ENCODE measurements at places on chromosomes 6 and 20. TPM values are rescaled to one million over a fixed set of nuclear protein-coding genes. Genes with fewer than 3 reads are reported as not detected.

Gene HLA-DMB
- total RNA-seq = 5.5 TPM

- no peak for ATAC-seq
Observed at GRCh38 chr6:134835993-134836392, 113.9 kb downstream of the ALDH8A1 start.

GRCh38 chr6:98833307-98834059, 891 bp upstream of the POU3F2 start:
- ATAC-seq = no peak

DNA sequence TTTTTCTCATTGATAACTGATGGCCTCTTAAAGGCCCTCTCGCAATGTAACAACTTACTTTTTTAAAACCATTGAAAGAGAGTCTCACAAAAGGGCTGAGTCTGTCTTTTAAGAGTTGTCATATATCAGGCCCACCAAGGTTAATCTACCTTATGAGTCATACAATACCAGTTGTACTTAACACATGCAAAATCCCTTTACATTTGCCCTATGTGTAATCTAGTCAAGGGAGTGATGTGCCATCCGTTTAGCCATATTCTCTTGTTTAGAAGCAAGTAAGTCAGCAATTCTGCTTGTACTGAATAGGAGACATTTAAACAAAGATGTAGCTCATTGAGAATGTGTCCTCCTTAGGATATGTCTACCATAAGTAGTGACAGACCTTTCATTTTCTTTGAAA, 143.7 kb downstream of the TENT5A start:
- no peak for ATAC-seq

Gene CFAP206
- 0.28 TPM for total RNA-seq

Gene L3MBTL3
- 2.5 TPM for total RNA-seq

GRCh38 chr6:16292942-16293341, 54.6 kb downstream of the GMPR start:
- ATAC-seq = peak; percentile 58

Gene MYMX
- total RNA-seq = 0.44 TPM

DNA sequence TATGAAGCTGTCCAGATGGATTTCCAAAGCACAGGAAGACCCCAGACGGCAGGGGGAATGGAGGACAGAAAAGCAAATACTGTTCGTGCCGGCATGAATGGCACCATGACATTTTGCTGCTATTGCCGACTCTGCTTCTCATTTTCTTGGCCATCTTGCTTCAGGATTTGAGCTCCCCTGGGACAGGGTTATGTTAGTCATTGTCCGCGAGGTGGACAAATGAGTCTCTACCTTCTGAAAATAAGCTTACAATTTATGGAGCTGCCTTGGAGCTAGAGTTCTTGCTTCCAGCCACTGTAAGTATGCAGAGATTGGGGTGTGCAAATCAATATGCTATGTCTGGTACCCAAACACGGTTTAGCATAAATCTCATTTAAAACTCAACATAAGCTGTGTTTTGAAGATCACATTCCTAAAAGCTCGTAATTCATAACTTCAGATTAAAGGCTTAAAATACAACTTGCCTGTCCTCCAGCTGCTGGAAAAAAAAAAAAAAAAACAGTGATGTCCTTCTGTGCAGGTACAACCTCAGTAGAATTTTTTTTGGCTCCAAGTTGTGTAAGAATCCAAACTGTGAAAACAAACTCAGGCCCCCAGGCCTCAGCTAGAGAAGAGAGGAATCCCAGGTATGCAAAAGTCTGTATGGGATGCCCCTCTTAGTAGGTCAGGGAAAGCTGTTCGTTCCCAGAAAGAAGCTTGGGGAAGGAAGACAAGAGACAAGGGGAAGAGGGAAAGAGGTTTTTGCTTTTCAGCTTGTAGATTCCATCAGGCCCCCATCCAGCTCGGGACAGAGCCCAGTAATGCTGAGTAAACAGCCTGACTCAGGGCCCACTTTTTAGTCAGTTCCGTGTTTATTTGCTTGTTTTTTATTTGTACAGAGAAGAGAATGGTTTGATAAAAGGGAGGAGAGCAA, 184.2 kb upstream of the FOXA2 start:
- ATAC-seq = no peak

Gene GJA1
- total RNA-seq = 116 TPM

DNA sequence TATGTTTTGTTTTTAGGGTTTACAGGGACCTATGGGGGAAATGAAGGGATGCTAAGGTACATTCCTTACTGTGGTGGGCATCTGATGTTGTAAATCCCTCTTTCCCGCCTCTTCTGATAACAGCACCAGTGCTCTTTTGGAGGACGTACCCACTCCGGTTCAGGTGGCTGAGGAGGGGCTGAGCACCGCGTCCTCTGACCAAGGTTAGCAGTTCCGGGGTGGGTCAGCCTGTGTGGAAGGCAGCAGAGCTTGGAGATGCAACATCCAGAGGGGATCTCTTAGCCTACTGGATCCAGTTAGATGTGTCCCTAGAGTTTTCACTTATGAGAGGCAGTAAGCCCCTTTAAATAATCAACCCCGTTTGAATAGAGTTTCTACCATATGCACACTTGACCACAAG, 135.3 kb upstream of the KCNG1 start:
- ATAC-seq = no peak

- peak; percentile 48 for ATAC-seq
Observed at GRCh38 chr6:41022294-41022693, 16.7 kb downstream of the UNC5CL start.

GRCh38 chr6:137820425-137820824, 46.6 kb upstream of the TNFAIP3 start:
- ATAC-seq = no peak

GRCh38 chr20:63497138-63497945, 1.5 kb downstream of the EEF1A2 start:
- ATAC-seq = no peak

DNA sequence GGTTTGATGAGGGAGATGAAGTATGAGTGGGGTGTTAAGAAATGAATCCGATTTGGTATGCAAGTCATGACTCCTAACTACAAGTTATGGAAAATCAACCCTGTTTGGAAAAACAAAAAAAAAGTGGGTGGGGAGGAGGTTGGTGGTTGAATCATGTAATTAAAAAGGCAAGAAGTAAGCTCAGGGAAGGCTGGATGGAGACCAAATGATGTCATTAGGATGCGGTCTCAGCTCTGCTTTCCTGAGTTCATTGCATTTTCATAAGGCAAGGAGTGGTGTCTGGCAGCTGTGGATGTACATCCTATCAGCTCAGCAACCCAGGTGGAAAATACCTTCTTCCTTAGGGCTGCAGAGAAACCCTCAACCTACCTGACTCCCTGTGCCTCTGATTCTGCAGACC, 60.4 kb upstream of the AKAP12 start:
- no peak for ATAC-seq

Gene ZFAND3
- total RNA-seq = 42.6 TPM

GRCh38 chr20:32537657-32538525, 47.2 kb downstream of the NOL4L start:
- no peak for ATAC-seq

GRCh38 chr6:3624250-3625136, 127.0 kb downstream of the PXDC1 start:
- ATAC-seq = no peak

- peak; percentile 35 for ATAC-seq
Observed at GRCh38 chr6:5084360-5084780, 771 bp upstream of the PPP1R3G start.

GRCh38 chr6:36209606-36210005, 13.1 kb downstream of the BRPF3 start:
- no peak for ATAC-seq

Gene PSORS1C2
- total RNA-seq = 0.40 TPM

GRCh38 chr20:25859649-25860530, 163.2 kb upstream of the ZNF337 start:
- peak; percentile 36 for ATAC-seq

- ATAC-seq = no peak
Observed at GRCh38 chr20:14672066-14672465, 334.7 kb upstream of the FLRT3 start.

- ATAC-seq = no peak
Observed at GRCh38 chr6:130129762-130130246, 92.9 kb downstream of the SAMD3 start.

DNA sequence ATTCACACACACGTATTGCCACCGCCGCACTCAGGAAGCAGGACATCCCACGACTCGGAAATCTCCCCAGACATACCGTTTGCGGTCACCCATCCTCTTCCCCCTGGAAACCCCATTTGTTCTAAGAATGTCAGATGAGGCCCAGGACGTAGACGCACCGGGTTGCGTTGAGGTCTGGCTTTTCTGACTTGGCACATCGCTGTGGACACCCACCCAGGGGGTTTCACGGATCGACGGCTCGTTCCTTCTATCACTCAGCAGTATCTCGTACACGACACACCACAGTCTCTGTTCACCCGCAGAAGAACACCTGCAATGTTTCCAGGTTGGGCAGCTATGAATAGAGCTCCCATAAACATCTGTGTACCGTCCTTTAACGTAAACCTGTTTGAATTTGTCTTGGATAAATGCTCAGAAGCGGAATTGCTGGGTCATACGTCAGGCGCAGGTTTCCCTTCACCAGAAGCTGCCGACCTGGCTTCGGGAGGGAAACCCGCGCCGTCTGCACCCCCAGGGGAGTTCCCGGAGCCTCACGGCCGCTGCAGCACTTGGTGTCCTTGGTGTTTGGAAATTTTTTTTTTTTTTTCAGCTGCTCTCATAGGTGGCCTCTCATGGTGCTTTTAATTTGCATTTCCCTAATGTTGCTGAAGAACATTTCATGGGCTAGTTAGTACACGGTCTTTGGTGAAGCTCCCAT, 9.3 kb upstream of the EEF1A2 start:
- ATAC-seq = no peak

Gene OR12D3
- not detected for total RNA-seq

DNA sequence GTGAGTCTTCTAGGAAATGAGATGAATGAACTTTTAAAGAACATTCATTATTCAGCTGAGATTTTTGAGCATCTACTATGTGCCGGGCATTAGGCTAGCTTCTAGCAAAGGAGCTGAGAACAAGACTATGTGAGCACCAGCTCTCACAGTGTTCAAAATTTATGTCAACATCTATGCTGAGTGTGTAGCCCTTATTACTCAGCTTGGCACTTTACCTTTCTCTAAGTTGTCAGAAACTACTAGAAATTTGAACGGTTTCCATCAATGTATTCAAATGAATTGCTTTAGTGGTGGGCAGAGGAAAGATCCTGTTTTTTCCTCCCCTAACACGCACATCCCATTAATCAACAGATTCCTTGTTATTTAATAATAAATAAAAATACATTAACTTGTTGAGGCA, 33.3 kb downstream of the CYP24A1 start:
- no peak for ATAC-seq

- ATAC-seq = no peak
Observed at GRCh38 chr6:126064257-126064747, 78.0 kb downstream of the TRMT11 start.

GRCh38 chr6:62445521-62445920, 159.5 kb upstream of the KHDRBS2 start:
- ATAC-seq = no peak

DNA sequence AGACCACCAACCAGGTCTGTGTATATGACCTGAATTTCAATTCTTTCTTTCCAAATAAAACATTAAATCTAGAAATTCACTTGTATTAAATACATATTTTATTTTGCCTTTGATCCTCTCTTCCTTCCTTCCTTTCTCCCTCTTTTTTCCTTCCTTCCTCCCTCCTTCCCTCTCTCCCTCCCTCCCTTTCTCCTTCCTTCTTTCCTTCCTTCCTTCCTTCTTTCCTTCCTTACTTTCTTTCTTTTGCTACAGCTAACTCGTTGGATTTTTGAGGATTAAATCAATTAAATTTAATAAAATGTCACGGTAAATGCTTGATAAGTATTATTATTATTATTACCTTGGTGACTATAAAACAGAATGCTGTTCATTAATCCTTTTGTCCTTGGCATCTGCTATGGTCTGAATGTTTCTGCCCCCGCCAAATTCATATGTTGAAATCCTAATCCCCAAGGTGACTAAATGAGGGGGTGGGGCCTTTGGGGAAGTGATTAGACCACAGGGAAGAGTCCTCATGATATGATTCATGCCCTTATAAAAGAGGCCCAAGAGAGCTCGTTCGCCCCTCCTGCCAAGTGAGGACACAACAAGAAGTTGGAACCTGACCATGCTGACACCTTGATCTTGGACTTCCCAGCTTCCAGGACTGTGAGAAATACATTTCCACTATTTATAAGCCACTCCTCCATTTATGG, 67.6 kb upstream of the BTBD3 start:
- peak; percentile 54 for ATAC-seq

DNA sequence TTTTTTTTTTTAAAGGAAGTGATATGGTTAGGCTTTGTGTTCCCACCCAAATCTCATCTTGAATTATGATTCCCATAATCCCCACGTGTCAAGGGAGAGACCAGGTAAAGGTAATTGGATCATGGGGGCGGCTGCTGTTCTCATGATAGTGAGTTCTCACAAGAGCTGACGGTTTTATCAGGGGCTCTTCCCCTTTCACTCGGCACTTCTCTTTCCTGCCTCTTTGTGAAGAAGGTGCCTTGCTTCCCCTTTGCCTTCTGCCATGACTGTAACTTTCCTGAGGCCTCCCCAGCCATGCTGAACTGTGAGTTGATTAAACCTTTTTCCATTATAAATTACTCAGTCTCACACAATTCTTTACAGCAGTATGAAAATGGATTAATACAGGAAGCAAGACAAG, 64.3 kb downstream of the ZFP64 start:
- no peak for ATAC-seq

- ATAC-seq = peak; percentile 18
Observed at GRCh38 chr6:151240791-151241642, 1.2 kb downstream of the AKAP12 start.

Gene MEP1A
- total RNA-seq = not detected

DNA sequence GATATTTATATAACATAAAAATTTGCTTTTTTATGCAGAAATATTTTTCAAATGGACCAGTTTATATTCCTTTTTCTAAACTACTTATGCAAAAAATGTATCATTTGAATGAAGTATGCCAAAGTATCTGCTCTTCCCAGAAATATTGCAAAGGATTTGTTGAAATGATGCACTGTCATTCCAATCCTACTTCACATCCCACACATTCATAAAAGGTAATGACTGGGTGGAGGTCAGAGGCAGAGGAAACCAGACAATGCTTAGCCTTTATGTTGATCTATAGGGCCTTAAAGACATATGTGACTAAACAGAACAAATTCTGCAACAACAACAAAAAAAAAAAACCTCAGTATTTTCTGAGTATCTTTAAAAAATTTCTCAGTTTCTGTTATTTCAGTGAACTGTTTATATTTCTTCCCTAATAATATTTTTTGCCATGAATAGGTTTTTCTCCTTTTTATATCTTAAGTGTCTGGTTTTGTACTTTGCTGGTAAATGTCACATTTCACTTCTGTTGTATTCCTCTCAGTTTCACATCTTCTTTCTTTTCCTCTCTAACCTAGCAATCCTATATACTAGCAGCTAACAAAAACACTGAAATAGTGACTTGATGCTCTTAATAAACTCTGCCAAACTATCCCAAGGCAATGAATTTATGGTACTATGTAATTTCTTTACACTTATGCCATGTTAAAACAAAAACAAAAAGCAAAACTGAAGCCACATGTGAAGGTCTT, 374.1 kb downstream of the BCKDHB start:
- no peak for ATAC-seq

GRCh38 chr6:98547634-98548033, 286.7 kb upstream of the POU3F2 start:
- no peak for ATAC-seq

Gene GTSF1L
- total RNA-seq = not detected

Data from esophagus mucosa (tissue), 1 donor.